ENCODE measurements at places on chromosomes 3 and 15.

DNA sequence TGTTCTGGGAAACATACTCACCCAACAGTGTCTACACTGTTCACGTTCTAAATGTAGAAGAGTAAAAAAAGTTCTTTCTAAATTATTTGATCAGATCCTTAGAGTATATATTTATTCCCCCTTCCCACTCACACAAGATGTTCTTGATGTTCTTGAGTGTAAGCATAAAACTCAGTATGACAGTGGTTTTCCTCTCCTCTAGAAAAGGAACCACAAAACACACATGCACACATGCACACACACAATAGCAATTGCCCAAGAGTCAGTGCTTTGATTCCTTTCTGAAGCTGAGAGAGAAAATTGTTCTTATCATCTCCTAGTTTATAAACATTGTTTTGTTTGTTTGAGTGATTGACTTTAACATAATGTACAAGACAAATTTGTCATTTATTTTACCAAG, 123.2 kb upstream of the PHLDB2 start:
- no peak for DNase-seq

GRCh38 chr15:32873284-32874114, 155.7 kb downstream of the GREM1 start:
- DNase-seq, result peak; percentile 23

DNA sequence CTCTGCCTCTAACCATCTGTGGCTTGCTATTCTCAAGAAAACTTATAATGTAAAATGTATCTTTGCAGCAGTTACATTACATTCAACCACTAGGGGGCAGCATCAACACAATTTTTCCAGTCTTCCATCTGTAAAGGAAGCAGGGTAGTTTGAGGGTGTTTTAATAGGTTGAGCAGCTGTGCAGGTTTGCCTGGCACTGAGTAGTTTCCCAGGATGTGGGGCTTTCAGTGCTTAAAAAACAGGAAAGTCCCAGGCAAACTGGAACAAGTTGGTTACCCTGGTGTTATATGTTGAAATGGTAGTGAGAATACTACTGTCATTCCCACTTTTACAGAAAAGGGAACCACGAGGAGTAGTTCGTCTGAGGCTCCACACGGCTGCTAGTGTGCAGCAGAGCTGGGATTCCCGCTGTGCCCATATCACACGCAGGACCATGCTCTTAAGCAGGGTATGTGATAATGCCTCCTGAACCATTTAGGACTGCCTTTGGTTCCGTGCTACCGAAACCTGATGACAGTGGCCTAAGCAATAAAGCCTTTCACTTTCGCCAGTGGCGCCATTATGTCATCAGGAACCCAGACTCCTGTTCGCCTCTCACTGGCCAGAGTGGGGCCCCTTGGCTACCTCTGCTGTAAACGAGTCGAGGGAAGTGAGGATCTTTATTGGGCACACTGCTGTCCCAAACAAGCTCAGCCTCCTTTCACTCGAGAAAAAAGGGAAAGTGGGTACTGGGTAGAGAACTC, 64.7 kb upstream of the ZBTB38 start:
- peak; percentile 79 for DNase-seq

DNA sequence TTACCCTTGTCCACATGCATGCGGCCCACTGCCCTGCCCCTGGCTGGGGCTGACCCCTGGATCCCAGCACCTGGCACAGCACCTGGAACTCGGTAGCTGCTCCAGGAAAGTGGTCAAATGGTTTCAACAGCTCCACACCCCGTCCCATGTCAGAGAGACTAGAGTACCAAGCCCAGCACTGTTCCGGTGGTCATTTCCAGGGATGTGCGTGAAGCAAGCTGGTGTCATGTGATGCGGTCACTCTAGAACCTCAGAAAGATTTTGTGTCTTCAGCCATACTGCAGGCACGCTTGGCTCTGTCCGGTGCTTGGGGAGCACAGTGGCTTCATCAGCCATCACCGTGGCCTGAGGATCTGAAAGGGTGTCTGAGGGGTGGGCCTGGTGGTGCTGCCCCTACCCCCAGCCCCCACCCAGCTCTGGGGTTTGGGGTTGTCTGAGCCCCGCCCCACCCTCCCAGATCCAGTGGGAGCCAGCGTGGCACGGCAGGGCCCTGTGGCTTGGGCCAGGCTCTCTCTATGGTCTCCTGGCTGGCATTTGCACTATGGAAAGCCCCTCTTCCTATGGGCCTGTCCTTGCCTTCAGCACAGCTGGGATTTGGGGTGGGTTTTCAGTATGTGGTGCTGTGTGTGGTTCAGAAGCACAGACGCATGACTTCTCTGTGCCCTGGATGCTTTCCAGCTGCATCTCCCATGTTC, 15.3 kb downstream of the APBA2 start:
- DNase-seq, result no peak

GRCh38 chr3:152097770-152098169, 171.0 kb upstream of the MBNL1 start:
- no peak for DNase-seq

GRCh38 chr15:67109141-67110034, 44.0 kb downstream of the SMAD3 start:
- no peak for DNase-seq

All from MCF 10A (cell line).